Left kidney (tissue), 8 donors: ENCODE measurements at places on chromosomes 4 and X. TPM values are rescaled to one million over a fixed set of nuclear protein-coding genes. Genes with fewer than 3 reads are reported as not detected.

GRCh38 chr4:41722181-41722580 lies 26.3 kb downstream of the PHOX2B start:
- DNase-seq: no peak

GRCh38 chrX:134732152-134732551 lies 73.9 kb upstream of the PLAC1 start:
- DNase-seq: no peak

NXF2 gene
- 0.71 TPM for polyA plus RNA-seq

DNA sequence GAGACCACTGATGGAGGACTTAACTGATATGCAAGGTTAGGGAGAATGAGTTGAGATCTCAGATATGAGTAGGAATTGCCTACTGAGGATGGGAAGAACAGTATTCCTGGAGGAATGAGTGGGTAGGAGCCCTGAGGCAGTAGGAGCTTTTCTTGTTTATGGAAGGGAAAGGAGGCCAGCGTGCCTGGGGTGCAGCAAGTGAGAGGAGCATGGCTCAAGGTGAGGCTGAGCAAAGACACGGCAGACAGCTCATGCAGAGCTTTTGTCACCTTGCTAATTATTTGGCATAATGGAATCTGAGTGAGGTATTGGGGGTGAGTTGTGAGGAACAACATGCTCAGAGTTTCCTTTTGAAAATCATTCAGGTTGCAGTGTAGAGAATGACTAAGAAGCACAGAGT lies 65.3 kb upstream of the IBSP start:
- DNase-seq: no peak

- no peak for DNase-seq
Observed at GRCh38 chr4:122412547-122412946, 33.7 kb downstream of the ADAD1 start.

IL2 gene
- polyA plus RNA-seq: not detected

- no peak for DNase-seq
Observed at GRCh38 chr4:12734586-12734985, 749.6 kb downstream of the RAB28 start.

DNA sequence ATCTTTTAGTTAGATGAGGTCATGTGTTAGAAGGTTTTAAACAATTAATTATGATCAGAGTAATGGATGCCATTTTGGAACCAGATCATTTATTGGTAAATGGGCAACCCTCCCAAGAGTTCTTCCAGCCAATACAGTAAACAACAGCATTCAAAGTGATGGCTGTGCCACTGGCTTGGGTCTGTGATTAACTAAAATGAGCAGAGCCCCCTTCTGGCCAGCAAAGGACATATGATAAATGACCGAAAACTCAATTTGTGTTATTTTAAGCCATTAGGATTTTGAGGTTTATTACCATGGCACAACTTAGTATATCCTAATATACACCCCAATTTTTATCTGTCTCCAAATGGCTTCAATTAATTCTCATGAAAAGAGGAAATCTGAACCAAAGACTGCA lies 90.8 kb upstream of the NPFFR2 start:
- peak; percentile 26 for DNase-seq

GRCh38 chr4:152045449-152045806 lies 284.6 kb upstream of the GATB start:
- DNase-seq: peak; percentile 19

P2RY4 gene
- polyA plus RNA-seq: 0.48 TPM

DNA sequence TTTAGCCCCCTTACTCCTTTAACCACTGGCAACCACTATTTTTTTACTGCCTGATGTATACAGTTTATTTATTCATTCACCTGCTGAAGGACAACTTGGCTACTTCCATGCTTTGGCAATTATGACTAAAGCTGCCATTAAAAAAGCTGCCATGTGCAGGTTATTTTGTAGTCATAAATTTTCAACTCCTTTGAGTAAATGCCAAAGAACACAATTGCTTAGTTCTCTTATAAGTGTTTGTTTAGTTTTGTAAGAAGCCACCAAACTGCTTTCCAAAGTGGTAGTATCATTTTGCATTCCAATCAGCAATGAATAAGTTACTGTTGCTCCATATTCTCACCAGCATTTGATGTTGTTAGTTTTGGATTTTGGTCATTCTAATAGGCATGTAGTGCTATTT lies 1831.8 kb downstream of the PCDH7 start:
- no peak for DNase-seq

DNA sequence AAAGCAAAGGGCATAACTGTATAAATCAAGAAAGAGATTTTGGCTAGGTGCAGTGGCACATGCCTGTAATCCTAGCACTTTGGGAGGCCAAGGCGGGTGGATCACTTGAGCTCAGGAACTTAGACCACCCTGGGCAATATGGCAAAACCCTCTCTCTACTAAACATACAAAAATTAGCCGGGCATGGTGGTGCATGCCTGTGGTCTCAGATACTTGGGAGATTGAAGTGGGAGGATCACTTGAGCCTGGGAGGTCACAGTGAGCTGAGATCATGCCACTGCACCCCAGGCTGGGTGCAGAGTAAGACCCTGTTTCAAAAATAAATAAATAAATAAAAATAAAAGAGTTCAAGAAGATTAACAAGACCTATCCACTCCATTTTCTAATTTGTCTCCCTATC lies 227.3 kb downstream of the SOWAHB start:
- no peak for DNase-seq

DNA sequence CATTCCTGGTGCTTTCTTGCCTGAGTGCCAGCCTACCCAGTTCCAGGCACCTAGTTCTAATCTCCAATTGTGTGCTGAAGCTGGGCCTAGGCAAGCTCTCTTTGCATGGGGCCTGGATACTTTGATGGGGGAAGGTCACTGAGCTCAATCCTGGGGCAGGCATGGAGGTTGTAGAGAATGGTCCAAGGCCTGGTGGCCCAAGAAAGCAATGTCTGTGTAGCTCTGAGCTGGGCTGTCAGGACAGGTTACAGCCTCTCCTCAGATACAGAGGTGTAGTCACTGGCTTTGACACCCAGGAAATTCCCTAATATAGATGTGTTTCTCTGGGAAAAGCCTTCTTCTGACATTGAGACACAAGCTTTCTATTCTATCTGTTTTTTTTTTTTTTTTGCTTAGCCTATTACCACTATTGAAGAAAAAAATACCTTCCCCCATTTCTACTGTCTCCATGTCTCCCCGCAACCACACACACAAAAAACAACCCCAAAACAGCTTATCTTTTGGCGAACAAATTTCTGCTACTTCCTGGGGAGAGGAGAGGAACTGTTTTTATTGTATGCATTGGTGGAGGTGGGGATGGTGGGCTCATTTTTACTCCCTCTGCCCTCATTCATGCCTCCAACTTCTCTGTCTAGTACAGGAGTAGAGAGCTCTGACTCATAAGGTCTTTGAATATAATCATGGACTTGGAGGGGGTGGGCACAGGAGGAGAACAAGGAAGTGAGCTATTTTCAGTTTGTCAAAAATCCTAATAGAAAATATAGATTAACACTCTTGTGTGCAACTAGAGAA lies 66.7 kb upstream of the DHX15 start:
- no peak for DNase-seq

ADRA2C gene
- polyA plus RNA-seq: 7.2 TPM

MSMO1 gene
- polyA plus RNA-seq: 62.7 TPM
